ENCODE measurements at places on chromosomes 3 and 15.
A peak's percentile ranks its signal among the peaks of the same experiment; 100 is the strongest.

GRCh38 chr15:39770748-39771689, 11.6 kb downstream of the FSIP1 start:
- peak; percentile 79 for DNase-seq

- DNase-seq = no peak
Measured at GRCh38 chr3:61983479-61983878, 389.9 kb downstream of the FEZF2 start.

DNA sequence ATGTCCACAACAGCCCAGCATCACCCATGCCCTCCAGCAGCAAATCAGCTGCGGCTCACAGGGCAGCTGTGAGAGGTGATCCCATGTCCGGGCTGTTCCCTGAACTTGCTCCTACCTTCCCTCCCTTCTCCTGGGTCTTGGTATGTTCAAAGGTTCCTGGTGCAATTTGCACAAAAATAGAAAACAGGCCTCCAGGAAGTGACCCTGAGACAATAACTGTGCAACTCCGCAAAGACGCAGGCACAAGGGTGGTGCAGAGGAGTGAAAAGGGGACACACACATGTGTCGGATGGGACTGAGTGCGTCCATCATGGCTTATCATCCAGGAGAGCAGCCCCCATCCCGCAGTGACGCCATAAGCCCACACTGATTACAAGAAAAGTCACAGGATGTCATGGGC, 16.3 kb downstream of the PLXND1 start:
- DNase-seq = no peak

DNA sequence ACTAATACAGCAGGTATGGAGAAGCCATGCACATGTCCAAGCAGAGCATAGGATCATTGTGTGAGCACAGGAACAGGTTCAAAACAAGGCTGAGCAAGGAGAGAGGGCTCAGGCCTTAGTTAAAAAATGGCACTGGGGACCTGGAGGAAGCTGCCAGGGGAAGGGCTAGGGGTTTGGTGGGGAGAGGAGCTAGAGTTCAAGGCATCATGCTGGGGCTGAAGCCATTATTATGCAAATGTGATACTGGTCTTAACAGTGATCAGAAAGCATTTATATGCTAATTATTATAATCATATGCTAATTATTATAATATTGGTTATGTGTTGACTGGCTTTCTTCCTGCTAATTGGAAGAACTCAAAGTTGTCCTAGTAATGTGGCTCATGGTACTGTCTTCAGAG, 546.0 kb upstream of the CFAP20DC start:
- DNase-seq = no peak

DNA sequence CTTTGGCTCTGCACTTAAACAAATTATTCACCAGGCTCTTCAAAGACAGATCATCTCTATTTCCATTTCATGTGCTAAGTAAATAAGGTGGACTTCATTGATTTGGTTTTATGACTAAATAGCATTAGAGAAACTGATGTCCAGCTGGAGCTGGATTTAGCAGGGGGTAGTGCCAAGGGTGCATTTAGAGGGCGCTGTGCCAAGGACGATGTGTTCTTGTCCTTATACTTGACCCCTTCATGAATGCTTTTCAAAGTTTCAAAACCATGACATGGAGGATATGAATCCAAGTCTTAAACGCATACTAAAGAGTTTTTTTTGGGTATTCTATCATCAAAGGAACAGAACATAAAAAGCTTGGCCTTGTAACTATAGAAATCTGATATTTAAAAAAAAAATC, 233.2 kb downstream of the RYR3 start:
- DNase-seq = no peak

GRCh38 chr3:98540346-98540745, 8.6 kb downstream of the GPR15 start:
- no peak for DNase-seq

DNA sequence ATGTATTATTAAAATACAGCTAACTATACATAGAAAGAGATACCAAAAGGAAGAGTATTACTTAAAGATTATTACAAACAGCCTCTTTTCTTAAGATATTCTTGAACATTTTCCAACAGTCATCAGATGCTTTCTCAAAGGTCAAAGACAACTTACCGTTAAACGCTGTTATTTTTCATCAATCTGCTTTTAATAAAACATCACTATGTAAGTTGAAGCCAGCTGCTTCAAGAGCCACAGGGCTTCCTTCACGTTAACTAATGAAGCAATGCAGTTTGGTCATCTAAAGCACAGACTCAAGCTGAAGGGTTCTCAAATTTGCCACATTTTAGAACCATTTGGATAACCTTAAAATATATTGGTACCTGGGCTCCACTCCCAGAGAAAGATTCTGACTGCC, 578.8 kb downstream of the ROBO2 start:
- no peak for DNase-seq

DNA sequence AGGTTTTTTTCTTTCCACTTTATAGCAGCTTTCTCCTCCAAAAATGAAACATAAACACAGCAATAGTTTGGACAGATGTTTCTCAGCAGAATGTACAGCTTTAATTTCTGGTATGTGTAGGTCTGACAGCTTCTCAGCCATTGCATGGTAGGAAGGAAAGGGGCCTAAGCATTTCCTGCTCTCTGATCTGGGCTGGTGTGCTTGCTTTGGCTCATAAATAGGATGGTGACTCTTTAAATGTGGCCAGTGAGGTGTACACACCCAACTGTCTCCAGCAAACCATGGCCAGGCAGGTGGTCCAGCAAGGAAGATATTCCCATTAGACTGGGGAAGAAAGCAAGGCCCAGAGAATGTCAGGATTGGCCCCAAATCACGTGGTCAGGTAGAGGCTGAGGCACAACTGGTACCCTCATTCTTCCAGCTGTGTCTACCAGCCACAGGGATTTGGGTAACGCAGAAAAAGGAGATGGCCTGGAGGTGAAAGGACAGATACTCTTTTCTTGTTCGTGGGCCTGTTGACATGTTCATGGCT, 52.1 kb downstream of the ITGA11 start:
- no peak for DNase-seq

DNA sequence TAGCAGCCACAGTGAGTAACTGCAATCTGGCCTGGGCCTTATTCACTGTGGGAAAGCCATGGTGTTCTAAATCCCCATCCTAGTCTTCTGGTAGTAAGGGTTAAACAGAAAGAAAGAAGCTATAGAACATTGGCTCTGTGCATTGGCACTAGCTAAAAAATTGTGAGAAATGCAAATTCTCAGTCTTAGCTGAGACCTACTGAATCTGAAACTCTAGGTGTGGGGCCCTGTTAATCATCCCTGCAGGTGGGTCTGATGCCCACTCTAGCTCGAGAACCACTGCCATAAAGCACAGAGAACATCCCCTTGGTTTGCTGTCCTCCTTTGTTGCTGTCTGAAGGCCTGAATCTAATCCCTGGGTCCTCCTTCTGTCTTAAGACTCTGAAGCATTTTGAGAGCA, 59.3 kb downstream of the MEIS2 start:
- DNase-seq = no peak

DNA sequence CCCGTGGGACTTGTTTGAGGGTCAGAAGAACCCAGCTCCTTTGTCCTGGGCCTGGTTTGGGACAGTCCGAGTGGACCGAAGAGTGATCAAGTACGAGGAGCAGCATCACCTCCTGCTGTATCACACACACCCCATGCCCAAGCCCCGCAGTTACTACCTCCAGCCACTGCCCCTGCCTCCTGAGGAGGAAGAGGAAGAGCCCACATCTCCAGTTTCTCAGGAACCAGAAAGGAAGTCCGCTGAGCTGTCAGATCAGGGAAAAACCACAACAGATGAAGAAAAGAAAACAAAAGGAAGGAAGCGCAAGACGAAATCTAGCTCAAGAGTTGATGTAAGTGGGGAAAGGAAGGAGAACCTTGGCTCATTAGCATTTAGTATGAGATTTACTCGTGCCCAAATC, 3.3 kb upstream of the P2RY12 start:
- DNase-seq = no peak

DNA sequence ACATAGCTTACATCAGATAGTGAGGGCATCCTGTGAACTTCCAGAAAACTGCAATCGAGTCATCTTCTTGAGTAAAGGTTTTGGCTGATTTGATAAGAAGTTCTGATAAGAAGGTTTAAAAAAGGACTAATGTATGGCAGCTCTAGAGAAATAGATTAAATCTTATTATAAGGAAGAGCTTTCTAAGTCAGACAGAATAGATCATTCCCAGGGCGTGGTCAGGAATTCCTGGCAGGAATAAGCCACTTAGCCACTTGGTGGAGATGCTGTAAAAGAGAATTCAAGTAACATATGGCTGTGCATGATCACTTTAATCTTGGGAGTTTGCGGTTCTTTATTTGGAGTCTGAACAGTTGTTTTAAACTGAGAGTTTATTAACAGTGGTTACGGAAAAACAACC, 17.4 kb downstream of the PGBD4 start:
- DNase-seq = peak; percentile 66

- DNase-seq = no peak
Measured at GRCh38 chr3:30331519-30331918, 274.9 kb upstream of the TGFBR2 start.

DNA sequence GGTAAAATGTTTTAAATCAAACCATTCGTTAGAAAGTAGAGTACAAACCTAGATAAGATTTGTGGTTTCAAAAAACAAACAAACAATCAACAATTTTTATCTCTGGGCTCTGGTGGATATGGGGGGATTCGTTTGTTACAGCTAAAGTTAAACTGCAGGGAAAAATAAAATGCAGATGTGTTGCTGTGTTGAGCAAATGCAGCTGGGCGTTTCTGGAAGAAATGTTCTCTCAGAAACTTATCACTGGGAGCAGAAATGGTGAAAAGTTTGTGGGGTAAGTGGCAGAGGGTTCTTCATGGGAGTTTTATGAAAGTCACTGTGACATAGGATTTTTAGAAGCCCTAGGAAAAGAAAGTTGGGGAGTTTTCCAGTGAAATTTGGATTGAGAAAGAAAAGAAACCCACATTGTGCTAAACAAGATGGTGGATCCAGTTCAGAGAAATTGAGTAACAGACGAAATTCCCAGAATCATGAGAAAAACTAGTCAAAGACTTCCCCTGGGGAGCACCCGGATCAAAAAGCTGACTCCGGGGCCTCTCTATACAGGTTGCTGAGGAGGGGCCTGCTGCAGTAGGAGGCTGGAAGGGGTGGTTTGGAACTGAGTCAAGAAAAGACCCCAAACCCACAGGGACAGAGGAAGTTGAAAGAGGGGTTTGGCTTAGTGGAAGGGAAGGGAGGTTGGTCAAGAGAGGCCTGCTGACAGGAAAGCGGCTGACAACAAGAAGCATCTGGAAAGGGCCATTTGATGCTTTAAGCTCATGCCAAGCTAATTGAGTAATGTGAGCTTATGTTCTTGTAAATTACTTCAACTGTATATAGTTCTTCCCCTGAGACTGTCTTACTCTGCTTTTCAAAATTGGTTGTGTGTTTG, 108.7 kb downstream of the RARB start:
- no peak for DNase-seq

DNA sequence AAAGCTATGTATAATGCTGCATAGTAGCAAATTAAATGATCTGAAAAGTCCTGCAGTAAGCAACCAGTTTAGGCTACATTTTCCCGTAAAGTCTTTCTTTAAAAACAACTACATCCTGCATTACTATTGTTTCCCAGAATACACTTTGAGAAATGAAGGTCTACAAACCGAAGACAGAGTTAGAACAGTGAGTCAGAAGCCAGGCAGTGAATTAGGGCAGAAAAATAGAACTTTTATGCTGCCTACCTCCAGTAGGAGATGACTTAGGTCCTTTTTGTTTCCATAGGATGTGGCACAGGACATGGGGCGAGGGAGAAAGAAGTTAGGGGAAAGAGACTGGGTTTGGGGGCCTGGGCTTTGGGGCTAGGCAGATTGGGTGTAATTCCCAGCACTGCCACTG, 127.3 kb downstream of the PPM1L start:
- no peak for DNase-seq

DNA sequence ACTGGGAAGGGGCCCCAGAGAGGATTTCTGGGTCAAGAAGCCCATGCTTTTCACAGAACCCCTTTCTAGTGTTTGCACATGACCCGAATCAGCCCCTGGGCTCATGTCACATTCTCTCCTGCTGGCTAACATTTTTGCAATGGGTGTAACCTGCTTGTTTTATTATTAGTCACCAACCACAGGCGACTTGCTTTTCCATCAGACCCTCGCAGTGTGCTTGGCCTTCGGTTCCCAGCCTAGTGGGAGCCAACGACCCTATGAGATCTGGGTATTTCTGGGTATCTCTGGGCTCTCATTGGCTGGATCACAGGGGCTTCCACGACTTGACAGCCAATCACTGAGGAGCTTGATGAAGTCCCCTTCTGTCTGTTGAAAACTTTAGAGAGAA, 11.0 kb upstream of the FBLN2 start:
- DNase-seq = no peak

GRCh38 chr15:101167753-101168462, 83.9 kb downstream of the CHSY1 start:
- DNase-seq = no peak

DNA sequence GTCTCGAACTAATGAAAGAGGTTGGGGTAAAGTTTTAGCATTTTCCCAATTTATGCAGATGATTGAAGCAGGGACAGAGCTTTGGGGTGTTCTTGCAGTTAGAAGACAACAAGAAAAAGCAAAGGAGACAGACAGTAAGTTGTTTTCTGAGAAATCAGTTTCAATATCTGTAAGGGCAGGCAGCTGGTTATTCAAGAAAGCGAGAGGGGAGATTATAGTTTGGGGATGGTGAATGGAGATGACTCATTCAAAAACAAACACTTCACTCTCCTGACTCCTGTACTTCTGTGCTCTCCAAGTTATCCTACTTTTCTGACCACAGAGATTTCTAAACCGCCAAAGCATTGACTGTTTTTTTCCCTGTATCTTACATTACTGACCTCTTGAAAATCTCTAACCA, 352.0 kb downstream of the GAP43 start:
- DNase-seq = no peak

- DNase-seq = no peak
Measured at GRCh38 chr3:48899273-48899672, 591 bp upstream of the SLC25A20 start.

- DNase-seq = no peak
Measured at GRCh38 chr3:8734908-8735307, 1.3 kb downstream of the CAV3 start.

DNA sequence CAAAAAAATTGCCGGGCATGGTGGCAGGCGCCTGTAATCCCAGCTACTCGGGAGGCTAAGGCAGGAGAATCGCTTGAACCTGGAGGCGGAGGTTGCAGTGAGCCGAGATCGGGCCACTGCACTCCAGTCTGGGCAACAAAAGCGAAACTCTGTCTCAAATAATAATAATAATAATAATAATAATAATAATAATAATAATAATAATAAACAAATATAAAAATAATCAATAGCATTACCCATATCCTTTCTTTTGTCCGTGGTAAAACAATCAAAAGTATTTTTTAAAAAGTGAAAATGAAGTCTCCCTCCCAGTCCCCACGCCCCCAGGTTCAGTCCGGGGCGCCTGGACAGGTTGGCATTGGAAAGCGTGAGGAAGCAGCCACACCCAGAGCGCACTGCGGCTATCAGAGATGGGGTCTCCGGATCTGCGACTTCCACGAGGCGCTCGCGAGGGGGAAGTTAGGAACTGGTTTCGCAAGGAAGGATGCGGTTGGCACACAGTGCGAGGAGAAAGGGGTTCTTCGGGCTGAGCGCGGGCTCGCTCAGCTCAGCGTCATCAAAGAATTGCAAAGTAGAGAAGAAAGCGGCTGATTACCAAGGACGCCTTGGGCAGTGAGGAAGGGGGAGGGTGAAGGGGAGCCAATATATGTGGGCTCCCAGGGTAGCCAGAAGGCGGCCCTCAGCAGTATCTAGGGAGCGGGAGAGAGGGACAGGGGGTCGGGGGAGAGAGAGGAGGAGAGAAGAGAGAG, 69.5 kb upstream of the EPHB3 start:
- no peak for DNase-seq

Data from NCI-H524 treated with DMSO at 0.1 percent for 48 hours (cell line).